ENCODE measurements at places on chromosomes 13 and 19.
A peak's percentile ranks its signal among the peaks of the same experiment; 100 is the strongest.

- H3K4me3 ChIP-seq, result no peak overlapping the region
- no peaks in the 10 kb centered on the region for H3K4me1 ChIP-seq
- no peak overlapping the region for H3K27ac ChIP-seq
Measured at GRCh38 chr13:47774671-47774994, 226.4 kb downstream of the SUCLA2 start.

DNA sequence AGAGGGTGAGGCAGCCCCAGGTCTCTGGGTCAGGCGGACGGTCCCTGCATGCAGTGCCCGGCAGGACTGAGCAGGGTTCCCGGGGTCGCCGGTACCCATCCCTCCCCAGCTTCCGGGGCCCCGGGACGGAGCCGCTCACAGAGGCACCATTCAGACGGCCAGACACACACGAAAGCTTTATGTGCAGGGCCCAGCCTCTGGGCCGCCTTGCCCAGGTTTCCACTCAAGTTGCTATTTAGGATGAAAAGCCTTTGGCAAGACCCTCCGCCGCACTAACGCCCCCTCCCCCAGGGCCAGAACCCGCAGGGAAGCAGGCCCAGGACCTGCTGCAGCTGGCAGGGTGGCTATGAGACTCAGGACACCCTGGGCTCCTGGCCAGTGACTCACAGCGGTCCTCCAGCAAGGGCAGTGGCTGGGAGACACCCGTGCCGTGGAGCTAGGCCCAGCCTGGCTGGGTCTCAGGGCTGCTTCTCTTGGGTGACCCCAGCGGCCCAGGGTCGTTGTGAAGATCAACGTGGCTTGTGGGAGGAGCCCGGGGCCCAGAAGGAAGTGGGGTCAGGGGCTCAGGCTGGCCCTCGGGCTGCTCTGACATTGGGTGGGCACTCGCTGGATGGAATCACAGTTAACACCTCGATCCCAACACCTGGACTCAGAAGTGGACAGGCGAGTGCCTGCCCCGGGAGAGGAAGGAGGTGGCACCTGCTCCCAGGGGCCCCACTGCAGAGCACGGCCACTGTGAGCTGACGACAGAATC is 4.8 kb downstream of the C19orf25 start:
- DNase-seq, result no peak
- no peaks in the 10 kb centered on the region for H3K36me3 ChIP-seq
- H3K4me1 ChIP-seq, result peaks cover 34% of the 10 kb centered on the region
- H3K4me3 ChIP-seq, result no peak overlapping the region
- H3K27me3 ChIP-seq, result peaks cover 51% of the 10 kb centered on the region
- no peak overlapping the region for H3K27ac ChIP-seq

- no peak for DNase-seq
- no peaks in the 10 kb centered on the region for H3K4me1 ChIP-seq
- no peak overlapping the region for H3K27ac ChIP-seq
- no peaks in the 10 kb centered on the region for H3K36me3 ChIP-seq
- H3K27me3 ChIP-seq, result no peaks in the 10 kb centered on the region
Measured at GRCh38 chr13:29991343-29991742, 140.9 kb upstream of the UBL3 start.

DNA sequence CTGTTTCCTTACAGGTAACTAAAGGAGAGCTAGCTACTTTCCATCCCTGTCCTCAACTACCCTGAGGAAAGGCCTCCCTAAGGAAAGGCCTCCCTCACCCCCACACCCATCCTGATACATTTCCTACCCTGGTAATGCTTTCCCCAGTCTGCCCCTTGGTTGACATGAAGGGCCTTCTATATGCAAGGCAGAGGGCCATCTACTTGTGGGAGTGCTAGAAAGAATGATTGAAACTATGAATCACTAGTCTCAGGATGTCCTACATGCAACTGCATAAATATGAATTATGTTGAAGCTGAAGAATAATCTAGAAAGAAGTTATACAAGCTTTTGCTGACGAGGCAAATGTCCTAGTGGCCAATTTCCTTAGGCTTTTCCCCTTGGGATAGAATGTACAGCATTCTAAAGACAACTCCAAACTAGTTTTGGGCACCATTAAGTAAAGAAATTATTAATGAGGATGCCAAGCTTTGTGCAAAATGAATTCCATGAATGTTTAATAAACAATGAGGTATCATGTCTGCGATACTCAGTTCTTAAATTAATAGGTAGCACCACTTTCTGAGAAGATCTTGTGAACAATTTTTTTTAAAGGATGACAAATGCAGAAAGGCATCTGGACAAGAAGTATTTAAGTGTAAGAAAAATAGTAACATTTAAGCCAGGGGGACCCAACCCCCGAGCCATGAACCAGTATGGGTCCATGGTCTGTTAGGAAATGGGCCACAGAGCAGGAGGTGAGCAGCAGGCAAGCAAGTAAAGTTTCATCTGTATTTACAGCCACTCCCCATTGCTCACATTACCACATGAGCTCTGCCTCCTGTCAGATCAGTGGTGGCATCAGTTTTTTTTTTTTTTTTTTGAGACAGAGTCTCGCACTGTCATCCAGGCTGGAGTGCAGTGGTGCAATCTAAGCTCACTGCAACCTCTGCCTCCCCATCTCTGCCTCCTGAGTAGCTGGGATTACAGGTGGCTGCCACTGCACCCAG is 223.0 kb downstream of the LHFPL6 start:
- no peaks in the 10 kb centered on the region for H3K36me3 ChIP-seq
- H3K4me1 ChIP-seq, result peaks cover 8% of the 10 kb centered on the region
- no peak for DNase-seq
- peaks cover 36% of the 10 kb centered on the region for H3K27me3 ChIP-seq
- no peak overlapping the region for H3K27ac ChIP-seq

DNA sequence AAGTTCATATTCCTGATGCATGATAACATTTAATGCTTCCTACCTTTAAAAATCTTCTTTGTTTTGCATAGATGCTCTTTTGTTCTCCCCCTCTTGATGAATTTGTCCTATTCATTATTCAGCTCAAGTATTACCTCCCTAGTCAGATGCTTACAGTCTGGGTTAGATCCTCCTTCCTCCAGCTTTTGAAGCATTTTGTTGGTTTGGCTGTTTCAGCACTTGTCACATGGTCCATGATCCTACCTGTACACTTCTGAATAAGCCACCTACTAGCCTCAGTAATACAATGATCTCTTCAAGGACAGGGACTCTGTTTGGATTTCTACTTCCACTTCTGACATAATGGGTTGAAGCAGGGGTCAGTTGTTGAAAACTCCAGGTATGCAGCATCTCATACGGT is 37.4 kb downstream of the N4BP2L1 start:
- no peak overlapping the region for H3K4me3 ChIP-seq
- H3K4me1 ChIP-seq, result peaks cover 4% of the 10 kb centered on the region
- no peak overlapping the region for H3K27ac ChIP-seq
- no peaks in the 10 kb centered on the region for H3K36me3 ChIP-seq

DNA sequence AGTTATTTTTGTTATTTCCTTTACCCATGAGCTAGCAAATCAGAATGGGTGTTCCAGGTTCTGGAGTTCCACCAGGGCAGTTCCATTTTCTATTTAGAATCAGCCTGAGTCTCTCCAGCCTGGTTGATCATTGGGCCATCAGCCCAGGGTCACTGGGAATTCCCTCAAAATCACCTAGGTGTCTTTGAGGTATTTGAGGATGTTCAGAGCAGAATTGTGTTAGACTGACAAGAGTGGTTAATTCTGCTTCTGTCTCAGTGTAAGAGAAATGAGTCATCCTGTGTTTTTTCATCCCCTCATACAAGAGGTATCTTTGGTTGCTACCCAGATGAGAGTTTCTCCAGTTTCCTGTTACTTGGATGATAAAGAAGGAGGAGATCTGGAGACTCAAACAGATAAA is 11.7 kb downstream of the ZNF66 start:
- no peaks in the 10 kb centered on the region for H3K4me1 ChIP-seq
- H3K4me3 ChIP-seq, result no peak overlapping the region
- DNase-seq, result no peak

GRCh38 chr19:16095071-16095571 is 16.6 kb upstream of the RAB8A start:
- H3K4me1 ChIP-seq, result no peaks in the 10 kb centered on the region
- DNase-seq, result no peak
- no peak overlapping the region for H3K27ac ChIP-seq
- H3K4me3 ChIP-seq, result no peak overlapping the region
- no peaks in the 10 kb centered on the region for H3K27me3 ChIP-seq

DNA sequence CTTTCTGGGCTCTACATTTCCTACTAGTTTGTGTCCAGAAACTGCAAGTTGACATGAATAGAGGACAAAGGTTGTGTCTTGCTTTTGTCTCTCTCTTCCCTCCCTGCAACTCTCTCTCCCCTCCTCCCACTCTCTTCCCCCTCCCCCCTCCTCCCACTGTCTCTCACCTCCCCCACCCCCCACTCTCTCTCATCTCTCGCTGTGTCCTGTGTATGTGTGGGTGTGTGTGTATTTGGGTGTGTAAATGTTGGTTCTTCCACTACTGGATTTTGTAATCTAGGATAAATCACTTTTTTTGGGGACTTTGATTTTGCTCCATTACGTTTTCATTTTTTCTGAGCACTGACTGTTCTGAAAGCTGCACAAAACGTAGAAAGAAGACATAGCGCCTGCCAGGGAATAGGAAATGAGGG is 48.4 kb downstream of the AKAP11 start:
- peak overlapping the region; percentile 8 for H3K4me3 ChIP-seq
- peaks cover 36% of the 10 kb centered on the region for H3K4me1 ChIP-seq
- H3K27me3 ChIP-seq, result no peaks in the 10 kb centered on the region
- no peaks in the 10 kb centered on the region for H3K36me3 ChIP-seq
- peak; percentile 64 for DNase-seq

- peak overlapping the region; percentile 35 for H3K4me3 ChIP-seq
- peaks cover 5% of the 10 kb centered on the region for H3K4me1 ChIP-seq
- H3K36me3 ChIP-seq, result no peaks in the 10 kb centered on the region
- H3K27ac ChIP-seq, result no peak overlapping the region
- DNase-seq, result peak; percentile 44
Measured at GRCh38 chr19:53982611-53983010, 8.8 kb upstream of the CACNG6 start.

- no peak for DNase-seq
- no peak overlapping the region for H3K4me3 ChIP-seq
- no peak overlapping the region for H3K27ac ChIP-seq
- H3K27me3 ChIP-seq, result no peaks in the 10 kb centered on the region
Measured at GRCh38 chr19:37669450-37669914, 14.2 kb upstream of the ZFP30 start.

Measured in neural progenitor cell (in vitro differentiated cells).